ENCODE measurements at places on chromosomes 3 and 15.

- DNase-seq = no peak
These were observed 86.5 kb downstream of the MB21D2 start for GRCh38 chr3:192831111-192831644.

DNA sequence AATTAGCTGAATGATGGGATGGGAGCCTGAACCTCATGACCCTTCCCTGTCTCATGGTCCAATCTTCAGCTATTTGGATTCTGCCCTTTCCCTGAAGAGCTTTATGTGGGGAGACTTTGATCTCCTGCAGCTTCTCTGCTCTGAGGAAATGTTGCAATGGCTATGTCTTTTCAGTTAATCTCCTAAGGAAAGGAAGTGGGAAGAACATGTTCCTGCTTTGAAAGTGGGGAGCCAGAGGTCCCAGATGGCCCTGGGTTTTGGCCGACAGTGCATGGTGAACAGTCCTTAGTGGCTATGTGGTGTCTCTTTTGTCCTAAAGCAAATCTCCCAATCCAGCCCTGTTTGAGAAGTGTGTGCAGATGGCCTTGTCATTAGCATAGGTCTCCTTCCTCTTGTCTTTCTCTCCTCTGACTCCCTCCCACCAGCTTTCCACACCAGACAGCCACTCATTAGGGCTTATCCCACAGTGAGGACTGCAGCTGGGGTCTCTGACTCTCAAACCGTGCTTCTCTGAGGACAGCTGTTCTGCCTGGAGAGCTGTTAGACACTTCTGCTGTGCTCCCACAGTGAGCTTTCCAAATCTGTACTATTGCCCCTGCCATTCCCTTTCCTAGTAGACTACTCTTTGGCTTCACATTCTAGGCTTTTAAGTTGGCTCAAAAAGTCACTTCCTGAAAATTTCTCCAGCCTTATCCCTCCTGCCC lies 365.8 kb upstream of the UMPS start:
- DNase-seq = no peak

GRCh38 chr3:11807686-11808085 lies 39.0 kb downstream of the TAMM41 start:
- no peak for DNase-seq

DNA sequence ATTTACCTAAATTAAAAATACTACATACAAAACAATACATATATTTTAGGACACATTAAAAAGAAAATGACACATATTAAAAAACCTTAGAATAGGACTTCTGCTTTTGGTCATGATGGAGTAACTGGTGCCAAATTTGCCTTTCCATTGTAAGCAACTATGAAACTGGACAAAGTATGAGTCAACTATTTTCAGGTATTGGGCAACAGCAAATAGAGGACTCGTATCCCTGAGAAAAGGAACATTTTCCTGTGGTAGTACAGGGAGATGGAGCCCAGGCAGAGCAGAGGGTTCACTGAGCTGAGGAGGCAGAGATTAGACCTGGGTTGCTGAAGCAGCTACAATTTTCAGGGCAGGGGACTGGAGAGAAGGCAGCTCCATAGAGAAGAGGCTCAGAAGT lies 14.7 kb downstream of the CCR1 start:
- no peak for DNase-seq

DNA sequence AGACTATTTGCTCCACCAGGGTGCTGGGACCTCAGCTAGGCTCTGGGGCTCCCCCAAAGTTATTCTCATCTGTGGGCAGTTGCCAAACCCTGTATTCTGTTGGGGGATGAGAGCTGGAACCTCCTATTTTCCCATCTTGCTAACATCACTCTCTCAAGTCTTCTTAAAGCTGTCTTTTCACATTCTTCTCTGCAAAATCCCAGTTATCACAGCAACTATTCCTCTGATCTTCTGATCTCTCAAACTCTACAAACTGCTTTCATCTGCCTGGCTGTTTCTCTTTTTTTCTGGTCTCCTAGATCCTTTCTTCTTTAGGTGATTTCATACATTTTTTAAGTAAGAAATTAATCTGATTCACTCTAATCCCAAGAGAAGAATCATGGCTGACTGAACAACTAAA lies 10.7 kb upstream of the ADAMTSL3 start:
- DNase-seq = no peak

GRCh38 chr15:60899967-60900356 lies 329.1 kb downstream of the RORA start:
- no peak for DNase-seq

DNA sequence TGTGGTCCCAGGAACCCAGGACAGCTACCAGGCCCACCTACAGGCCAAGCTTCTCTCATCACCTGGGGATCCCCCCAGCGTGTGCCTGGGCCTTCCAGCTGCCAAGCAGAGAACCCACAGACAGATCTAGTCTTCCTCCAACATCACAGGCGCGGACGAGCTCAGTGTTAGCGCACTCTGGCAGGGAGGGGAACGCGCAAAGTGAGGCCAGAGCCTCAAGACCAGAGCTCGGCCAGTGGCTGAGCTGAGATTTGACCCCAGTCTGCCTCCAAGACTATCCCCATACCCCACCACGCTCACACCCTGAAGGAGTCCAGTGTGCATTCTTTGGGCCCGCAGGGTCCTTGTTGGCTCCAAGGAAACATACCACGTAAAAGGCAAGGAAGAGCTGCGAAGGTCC lies 5.1 kb downstream of the MFGE8 start:
- DNase-seq = no peak

GRCh38 chr3:14016900-14017475 lies 107.7 kb downstream of the CHCHD4 start:
- DNase-seq = no peak

- DNase-seq = no peak
These were observed 176.3 kb downstream of the FOXP1 start for GRCh38 chr3:71406972-71407810.

- DNase-seq = no peak
These were observed 200.2 kb upstream of the DPH6 start for GRCh38 chr15:35746121-35746520.

GRCh38 chr3:105365391-105366325 lies 1.1 kb upstream of the ALCAM start:
- DNase-seq = peak; percentile 66

DNA sequence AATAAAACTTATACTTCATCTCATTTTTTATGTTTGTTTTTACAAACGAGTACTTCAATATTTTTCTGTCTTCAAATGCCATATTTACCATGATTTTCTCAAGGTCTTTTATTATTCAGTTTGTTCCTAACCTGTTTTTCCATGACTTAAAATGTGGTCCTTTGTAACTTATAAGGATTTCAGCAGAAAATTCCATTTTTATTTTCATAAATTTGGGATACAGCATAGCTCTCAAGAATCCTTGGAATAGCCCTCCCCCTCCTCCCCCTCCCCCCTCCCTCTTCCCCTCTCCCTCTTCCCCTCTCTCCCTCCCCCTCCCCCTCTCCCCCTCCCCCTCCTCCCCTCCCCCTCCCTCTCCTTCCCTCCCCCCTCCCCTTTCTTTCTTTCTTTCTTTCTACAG lies 14.9 kb upstream of the STX19 start:
- no peak for DNase-seq

GRCh38 chr3:194273743-194274310 lies 77.3 kb downstream of the CPN2 start:
- DNase-seq = peak; percentile 10
